ENCODE measurements at places on chromosomes 2 and 18.

DNA sequence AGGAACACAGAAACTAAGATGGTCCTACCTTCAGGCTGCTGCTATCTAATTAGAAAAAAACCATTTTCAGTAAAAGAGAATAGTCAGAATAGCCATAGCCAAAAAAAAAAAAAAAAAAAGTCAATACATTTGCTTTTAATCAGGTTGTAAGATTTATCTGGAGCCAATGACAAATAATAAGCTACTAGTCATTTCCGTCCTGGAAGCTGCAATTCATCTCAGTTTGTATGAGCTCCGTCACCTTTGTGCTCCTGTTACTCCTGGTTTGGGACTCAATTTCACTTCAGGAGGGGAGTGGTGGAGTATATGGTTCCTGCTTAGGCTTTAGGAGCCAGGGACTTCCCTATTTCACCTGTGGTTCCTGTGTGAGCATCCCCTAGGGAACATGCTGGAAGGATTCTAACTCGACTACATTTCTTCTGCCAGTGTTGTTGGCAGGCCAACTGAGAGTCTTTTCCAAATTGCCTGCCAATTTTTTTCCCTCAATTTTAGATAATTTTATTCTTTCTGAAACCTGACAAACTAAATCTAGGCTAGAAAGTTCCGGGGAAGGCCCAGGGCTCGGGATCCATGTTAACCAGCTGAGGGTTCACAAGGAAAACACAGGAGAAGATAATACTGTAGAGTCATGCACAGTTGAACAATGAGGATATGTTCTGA lies 481.8 kb downstream of the DLGAP1 start:
- DNase-seq: no peak

DNA sequence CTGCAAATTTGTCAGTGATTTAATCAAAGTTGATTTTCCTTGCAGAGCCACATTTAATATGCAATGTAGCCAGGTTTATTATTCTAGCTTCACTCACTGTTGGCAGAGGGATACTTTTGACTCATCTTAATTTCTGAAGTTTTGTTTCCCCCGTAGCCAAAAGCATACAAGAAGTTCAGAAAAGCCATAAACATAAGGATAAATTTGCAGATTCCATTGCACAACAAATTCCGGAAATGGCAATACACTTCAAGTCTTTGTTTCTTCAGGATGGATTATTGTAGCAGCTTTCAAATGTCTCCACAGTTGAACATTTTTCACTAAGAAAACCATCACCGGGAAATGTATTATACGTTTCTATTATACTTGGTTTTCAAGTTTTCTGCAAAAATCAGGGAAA lies 88.0 kb upstream of the ZCCHC2 start:
- DNase-seq: no peak

DNA sequence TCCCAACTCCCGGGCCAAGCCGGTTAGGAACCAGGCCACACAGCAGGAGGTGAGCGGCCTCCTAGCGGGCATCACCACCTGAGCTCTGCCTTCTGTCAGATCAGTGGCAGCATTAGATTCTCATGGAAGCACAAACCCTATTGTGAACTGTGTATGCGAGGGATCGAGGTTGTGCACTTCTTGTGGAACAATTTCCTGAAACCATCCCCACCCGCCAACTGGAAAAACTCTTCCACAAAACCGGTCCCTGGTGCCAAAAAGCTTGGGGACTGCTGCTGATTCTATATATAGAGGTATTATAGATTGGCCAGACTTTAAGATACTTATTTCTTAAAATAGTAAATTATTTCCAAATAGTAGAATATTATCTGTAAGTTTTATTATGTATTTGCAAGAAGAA lies 89.4 kb downstream of the PMS1 start:
- DNase-seq: no peak

DNA sequence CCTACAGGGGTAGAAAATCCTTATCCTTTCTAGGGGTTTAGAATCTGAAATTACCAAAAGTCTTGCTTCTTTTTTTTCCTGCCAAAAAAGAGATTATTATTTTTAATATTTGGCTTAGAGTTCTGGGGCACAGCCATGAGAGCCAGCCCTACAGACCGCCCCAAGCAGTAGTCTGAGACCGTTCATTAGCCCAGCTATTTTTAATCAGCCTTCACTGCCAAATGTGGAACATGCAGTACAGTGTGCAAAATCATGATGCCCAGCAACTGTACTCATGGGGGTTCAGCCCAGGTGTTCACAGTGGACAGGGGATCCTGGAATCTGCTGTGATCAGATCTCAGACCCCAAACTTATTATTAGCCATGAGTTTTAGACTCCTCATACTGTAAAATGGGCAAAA lies 60.4 kb downstream of the GRB14 start:
- DNase-seq: no peak

- DNase-seq: no peak
These were observed 5.8 kb downstream of the DOCK10 start for GRCh38 chr2:225036431-225036830.

DNA sequence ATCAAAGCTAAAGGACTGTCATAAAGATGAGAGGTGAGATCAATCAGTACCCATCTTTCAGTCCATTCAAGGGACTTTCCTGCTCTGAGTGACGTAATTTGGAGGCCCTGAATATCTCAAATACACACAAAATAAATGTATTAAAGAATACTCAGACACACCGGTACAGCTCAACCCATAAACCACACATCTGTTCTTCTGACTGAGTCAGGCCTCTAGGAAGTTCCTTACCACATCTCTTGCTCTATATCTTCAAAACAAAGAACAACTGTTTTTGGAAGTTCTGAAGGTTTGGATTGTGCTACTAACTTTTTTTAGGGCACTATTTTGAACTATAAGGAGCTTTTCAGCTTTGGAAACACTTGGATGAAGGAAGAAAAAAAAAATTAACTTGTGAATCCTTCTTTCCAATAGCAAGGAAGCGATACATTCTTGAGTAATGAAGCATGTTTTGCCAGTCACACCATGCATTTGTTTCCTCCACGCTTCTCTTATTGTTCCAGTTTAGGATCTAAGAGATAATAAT lies 866.5 kb upstream of the VRK2 start:
- DNase-seq: no peak

- no peak for DNase-seq
These were observed 162.7 kb upstream of the NT5C1B start for GRCh38 chr2:18752022-18752493.

DNA sequence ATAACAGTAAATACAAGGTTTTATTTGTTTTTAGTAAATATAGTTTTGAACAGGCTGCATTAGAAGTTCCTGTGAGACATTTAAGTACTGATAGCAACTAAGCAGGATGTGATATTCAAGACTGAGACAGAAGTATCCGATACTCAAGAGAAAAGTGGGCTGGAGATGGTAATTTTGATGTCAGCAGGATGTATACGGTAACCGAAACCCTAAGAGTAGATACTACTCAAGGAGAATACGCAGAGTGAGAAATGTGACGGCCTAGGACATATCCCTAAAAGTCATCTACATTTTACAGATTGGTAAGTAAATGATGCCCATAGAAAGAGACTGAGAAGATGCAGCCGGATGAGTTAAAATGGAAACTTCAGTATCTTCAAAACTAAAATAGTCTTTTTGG lies 115.4 kb downstream of the GORASP2 start:
- DNase-seq: peak; percentile 2

DNA sequence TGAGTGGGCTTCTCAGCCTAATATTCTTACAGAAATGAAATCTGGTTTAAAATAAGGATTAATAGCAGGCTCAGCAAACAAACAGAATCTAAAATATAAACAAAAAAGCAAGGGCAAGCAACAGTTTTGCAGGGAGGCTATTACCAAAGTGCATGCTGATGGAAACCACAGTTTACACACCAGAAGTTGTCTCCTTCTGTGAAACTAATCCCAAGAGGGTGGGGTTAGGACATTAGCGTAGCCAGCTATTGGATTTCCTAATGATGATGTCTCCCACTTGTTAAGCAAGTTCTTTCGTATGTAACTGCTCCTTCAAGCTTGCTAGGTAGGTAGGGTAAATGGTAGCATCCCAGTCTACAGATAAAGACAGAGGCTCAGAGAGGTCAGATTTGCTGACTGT lies 65.0 kb upstream of the TSPYL6 start:
- DNase-seq: no peak

- DNase-seq: no peak
These were observed 628.5 kb upstream of the KLHL29 start for GRCh38 chr2:22756276-22757043.

- no peak for DNase-seq
These were observed 103.4 kb downstream of the MBD5 start for GRCh38 chr2:148124271-148124670.

DNA sequence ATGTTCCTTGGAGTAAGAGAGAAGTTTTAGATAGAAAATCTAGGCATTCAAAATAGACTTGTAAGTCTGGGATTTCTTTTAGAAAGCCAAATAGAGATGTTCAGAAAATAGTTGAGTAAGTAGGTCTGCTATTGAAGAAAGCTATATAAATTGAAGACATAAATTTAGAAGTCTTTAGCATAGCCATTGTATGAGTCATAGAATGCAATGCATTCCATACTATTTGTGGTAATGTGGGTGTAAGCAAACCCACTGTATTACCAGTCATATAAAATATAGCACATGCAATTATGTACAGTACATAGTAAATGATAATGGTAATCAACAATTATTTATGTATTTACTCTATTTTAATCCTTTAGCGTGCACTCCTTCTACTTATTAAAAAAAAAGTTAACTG lies 14.1 kb downstream of the MC4R start:
- DNase-seq: no peak

- peak; percentile 27 for DNase-seq
These were observed 114.1 kb downstream of the BCL11A start for GRCh38 chr2:60439219-60439974.

DNA sequence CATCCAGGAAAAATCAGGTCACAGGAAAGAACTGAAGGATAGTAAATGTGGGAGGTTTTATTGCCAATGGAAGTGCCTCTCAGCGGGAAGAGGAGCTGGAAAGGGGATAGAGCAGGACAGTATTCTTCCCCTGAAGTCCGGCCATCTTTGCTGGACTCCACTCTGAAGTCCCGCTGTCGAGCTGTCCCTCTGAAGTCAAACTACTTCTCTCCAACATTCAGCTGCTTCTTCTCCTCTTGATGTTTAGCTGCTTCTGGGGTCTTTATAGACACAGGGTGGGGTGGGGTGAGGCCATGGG lies 23.5 kb upstream of the SLC39A10 start:
- DNase-seq: no peak

Data from CD4-positive, alpha-beta T cell treated with Interleukin-12 subunit alpha and Interleukin-12 subunit beta, for 1 hour (primary cell).